Activated gamma-delta T cell treated with anti-CD3 and anti-CD28 coated beads, Interleukin-2, amount 50 U/mL, for 16 hours (primary cell): ENCODE measurements at places on chromosomes 12 and 14.

GRCh38 chr14:61765225-61765943 is 3.2 kb downstream of the SNAPC1 start:
- no peak for DNase-seq

DNA sequence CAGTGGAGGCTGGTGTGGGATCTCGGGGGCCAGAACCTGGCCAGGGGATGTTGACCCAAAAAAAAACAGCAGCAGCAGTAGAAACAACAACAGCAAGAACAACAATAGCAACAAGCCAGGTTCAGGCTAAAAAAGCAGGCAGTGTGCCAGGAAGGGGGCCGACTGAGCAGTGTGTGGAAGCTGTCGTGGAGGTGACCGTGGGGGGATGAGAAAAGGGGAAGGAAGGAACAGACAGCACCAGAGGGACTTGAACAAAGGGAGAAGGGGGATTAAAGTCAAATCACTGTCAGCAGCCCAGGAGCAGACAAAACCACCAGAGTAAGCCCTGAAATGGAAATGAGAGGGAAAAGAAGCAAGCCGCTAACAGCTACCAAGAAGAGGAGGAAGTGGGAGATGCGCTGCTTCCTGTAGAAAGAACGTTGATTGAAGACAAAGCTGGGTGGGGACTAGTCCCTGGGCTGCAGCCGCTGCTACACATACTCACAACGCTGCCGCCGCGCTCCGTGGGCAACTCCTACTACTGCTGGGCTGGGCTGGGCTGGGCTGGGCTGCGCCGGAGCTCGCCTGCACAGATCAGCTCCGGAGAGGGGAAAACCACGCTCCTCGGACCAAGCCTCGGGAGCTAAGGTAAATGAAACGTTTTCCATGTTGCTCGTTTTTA is at the start of gene GNG2:
GNG2 (plus strand) TSS at position 449 of the 661 bp plus-strand sequence. CDS start 90,067 bp downstream, outside the sequence.
- DNase-seq: peak; percentile 65

DNA sequence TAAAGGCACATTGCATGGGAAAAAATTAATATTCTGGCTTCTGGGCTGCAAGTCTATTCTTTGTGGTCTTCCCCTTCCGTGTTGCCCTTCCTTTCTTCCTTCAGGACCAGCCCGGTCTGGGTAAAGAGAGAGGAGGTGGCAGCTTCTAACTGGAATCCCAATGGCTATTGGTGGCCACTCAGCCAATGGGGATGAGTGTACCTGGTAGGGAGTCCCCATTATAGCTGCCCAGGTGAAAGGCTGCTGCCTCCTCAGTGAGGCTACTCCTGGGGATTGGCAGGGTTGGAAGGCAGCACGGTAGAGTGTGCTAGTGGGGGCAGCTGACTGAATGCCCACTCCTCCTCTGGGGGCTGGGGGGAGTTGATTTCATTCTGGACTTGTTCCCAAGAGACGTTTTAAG is 112.6 kb downstream of the RBM19 start:
- DNase-seq: no peak

GRCh38 chr14:106511006-106511799 is 984.8 kb downstream of the TMEM121 start:
- DNase-seq: peak; percentile 43

- DNase-seq: no peak
These were observed 18.9 kb downstream of the LEMD3 start for GRCh38 chr12:65188179-65188701.

DNA sequence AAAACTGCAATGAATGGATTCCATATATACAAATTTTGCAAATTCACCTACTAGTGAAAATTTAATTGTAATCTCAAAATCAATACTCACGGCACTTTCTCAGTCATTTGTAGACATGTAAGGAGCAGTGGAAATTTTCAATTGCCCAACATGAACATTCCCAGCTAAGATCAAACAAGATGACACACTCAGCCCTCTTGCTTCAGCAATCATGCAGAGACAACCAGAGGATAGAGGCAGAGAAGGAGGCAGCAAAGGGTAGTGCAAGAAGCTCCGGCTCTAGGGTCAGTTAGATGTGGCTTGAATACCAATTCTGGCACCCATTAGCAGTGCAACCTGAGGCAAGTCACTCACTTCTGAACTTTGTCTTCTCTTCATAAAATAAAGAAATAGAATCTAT is 91.5 kb upstream of the SLC35F4 start:
- DNase-seq: no peak

DNA sequence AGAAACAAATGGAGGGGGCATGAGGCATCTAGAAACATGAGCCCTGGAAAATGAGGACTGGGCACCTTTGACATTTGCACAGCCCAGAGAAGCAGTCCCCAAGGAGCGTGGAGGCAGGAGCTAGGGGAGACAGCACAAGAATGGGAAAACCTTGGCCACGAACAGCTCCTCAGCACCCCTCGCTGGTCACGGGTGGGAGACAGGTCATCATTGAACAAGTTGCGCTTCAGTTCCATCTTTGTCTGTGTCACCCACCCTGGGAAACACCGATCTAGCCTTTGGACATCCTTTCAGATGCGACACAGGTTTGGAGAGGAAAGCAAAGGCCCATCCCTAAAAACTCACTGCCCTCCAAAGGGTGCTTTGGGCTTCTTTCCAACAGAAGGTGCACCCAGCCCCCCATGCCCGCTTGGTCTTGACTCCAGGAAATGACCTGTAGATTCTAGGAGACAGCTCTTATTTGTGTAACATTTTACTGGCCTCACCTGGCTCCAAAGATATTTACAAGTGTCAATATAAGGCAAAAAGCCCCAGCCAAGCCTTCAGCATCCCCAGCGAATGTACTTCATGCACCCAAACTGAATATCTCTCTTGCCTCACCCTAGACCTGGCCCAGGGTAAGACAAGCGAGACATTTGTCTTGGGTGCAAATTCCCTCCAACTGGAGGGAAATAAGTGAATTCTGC is 28.8 kb upstream of the CLMN start:
- no peak for DNase-seq

GRCh38 chr14:55536204-55536708 is 43.8 kb upstream of the KTN1 start:
- no peak for DNase-seq

GRCh38 chr12:28156804-28157203 is 33.5 kb upstream of the CCDC91 start:
- DNase-seq: no peak
